ENCODE measurements at places on chromosomes 2 and 18.

DNA sequence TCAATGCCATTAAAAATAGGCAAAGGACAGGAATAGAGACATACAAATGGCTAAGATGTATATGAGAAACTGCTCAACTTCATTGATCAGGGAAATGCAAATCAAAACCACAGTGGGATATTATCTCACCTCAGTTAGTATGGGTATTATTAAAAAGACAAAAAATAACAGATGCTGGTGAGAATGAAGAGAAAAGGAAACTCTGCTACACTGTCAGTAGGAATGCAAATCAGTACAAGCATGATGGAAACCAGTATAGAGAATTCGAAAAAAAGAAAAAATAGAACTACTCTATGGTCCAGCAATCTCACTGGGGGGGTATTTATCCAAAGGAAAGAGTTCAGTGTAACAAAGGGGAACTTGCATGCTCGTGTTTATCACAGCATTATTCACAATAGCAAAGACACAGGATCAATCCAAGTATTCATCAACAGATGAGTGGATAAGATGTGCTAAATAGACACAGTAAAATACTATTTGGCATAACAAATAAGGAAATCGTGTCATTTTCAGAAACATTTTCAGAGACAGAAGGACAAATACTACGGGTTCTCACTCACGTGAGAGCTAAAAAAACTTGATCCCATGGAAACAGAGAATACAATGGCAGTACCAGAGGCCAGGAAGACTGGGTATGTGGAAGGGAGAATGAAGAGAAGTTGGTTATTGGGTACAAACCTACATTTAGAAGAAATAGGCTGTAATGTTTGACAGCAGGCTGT is 60.6 kb downstream of the CCDC74A start:
- no peak for DNase-seq

- DNase-seq: no peak
Observed at GRCh38 chr2:42049221-42050009, 1.6 kb downstream of the PKDCC start.

GRCh38 chr18:39506581-39507330 is 1941.2 kb upstream of the CELF4 start:
- DNase-seq: no peak

GRCh38 chr2:1518331-1518803 is 105.1 kb downstream of the TPO start:
- DNase-seq: no peak

GRCh38 chr18:50334546-50335152 is 40.2 kb upstream of the SKA1 start:
- no peak for DNase-seq

DNA sequence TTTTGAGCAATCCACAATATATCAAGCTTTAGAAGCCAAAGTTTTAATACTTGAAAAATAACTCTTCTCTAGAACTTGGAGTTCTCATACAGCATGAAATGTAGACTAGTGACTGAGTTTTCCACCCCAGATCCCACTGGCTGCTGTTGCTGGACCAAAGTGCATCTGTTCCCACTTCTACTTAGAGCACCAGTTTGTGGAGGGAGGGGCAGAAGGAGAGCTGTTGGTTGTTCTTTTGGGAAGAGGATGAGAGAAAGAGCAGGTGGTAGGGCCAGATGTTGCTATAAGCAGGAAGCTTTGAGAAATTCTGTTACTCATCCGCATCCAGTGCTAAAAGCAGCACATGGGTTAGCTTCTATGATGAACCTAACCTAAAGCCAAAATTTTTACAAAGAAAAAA is 59.0 kb downstream of the MBD2 start:
- DNase-seq: no peak

DNA sequence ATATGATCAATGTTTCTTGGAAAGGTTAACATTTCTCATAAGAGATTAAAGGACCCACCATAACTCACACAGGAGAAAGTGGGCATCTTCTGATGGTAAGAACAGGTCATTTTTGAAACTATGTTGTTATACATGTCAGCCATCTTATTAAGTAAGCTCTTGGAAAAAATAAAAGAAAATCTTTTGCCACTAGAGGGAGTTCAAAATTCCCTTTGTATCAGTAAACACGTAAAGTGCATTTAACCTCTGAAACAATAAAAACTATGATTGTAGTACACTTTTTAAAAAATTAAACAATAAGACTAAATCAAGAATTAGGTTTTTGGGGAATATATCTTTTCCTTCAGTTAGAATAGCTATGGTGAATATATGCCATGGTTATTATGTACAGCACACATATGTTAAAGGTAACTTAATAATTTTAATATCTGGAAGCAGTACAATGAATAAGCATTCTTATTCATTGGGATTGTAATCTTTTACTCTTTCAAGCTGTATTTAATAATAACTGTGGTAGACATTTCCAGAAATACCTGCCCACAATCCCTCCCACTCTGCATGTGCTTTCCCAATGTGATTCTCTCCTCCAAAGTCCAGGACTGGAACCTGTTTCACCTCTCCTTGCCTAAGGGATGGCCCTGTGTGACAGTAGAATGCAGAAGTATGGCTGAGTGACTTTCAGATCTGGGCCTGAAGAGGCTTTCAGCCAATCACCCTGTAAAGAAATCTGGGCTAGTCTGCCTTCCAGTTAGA is 64.2 kb downstream of the RBMS1 start:
- no peak for DNase-seq

- no peak for DNase-seq
Observed at GRCh38 chr18:79377187-79377891, 18.4 kb upstream of the NFATC1 start.

DNA sequence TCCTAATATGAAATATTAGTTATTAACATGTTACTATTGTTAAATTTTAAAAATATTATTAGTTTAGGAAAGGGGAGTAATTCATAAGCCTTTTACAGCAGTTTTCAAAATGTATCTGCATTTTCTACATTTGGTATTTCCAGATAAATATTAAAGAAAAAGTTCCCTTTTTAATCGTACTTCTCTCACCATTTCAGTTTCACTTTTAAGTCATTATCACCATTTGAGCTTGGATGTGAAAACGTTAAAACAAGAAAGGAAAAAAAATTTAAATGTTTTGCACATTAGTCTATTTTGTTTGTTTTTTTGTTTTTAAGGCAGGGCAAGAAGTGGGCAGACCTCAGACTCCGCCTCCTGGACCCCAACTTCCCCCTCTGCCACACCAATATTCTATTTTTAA is 3.3 kb upstream of the SRSF7 start:
- DNase-seq: no peak

DNA sequence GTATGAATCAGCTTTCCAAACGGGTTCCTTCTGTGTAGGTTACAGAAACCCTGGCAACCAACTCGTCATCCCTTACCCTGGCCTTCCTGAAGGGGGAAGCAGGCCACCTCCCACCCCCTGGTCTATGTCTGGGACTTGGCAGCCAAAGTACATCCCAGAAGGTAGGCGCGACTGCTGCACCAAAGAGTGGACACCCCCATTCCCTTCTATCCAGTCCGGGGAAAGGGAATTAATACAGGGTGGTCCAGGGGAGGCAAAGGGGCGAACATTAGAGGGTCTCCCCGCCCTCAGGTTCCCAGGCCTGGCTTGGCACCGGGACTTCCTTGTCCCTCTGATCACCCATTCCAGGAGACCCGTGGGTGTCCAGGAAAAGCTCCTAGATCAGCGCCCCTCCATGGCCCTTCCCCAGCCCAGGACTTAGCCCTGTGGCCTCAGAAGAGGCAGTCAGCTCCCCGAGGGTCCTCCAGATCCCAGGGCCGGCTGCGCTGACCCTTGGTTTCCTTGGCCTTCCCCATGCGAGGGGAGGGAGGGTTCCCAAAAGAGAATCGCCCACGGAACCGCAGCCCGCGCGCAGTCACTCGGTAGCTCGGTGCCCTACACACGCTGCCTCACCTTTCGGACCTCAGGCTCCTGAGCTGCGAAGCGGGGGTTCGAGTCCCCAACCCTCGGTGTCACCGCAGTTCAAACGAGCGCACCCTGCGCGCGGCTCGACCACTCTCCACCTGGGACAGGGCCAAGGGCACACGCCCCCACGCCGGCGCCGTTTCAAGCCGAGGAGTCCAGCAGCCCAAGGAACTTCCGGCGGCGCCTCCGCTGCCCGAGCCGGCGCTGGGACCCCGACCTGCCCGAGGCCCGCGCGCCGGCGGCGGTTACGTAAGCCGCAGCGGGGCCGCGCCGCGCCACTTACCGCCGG is at the start of gene PER2:
PER2 (minus strand) TSS at position 874 of the 913 bp plus-strand sequence. CDS start 10,674 bp downstream, outside the sequence.
- no peak for DNase-seq

Measured in amygdala (tissue), 56 donors.